Activated naive CD8-positive, alpha-beta T cell treated with anti-CD3 and anti-CD28 coated beads, Interleukin-2, amount 10 ng/mL, durations not matched to agents 7 days and 5 days (primary cell): ENCODE measurements at places on chromosomes 5 and 9.

GRCh38 chr5:50967563-50968355 is 301.3 kb downstream of the PARP8 start:
- no peak for DNase-seq

DNA sequence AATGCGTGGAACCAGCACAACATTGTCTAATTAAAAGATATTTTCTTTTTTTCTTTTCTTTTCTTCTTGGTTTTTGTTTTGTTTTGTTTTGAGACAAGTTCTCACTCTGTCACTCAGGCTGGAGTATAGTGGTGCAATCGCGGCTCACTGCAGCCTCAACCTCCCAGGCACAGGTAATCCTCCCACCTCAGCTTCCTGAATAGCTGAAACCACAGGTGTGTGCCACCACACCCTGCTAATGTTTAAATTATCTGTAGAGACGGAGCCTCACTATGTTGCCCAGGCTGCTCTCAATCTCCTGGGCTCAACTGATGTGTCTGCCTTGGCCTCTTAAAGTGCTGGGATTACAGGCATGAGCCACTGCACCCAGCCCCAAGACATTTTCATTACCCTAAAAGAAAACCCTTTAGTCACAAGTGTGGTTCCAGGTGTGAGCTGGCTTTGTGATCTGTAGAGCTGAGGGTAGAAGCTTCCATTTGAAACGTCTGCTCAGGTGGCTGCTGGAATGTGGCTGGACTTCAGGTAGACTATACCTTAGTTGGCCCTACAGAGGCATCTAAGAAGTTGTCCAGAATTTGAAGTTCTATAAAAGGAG is 19.1 kb upstream of the NEK6 start:
- DNase-seq: peak; percentile 34

DNA sequence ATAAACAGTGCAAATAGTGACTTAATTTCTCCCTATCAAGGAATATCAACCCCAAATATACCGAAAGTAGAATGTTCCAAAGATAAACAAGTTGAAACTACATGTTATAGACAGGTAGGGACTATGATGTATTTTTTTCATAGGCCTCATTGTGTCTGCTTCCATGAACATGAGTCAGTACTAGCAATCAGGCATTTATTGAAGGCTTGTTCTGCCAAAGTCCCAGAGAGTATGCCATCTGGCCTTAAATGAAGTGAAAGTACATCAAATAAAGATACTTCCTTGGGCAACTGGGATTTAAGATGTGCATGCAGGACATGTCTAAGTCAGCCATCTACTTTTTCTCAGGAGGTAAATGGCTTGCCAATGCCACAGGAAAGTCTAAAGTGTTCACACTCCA is 6.5 kb downstream of the GHR start:
- no peak for DNase-seq

GRCh38 chr9:88396836-88397577 is 8.8 kb downstream of the SPIN1 start:
- DNase-seq: no peak

GRCh38 chr9:126973651-126974529 is 59.3 kb downstream of the RALGPS1 start:
- DNase-seq: no peak

DNA sequence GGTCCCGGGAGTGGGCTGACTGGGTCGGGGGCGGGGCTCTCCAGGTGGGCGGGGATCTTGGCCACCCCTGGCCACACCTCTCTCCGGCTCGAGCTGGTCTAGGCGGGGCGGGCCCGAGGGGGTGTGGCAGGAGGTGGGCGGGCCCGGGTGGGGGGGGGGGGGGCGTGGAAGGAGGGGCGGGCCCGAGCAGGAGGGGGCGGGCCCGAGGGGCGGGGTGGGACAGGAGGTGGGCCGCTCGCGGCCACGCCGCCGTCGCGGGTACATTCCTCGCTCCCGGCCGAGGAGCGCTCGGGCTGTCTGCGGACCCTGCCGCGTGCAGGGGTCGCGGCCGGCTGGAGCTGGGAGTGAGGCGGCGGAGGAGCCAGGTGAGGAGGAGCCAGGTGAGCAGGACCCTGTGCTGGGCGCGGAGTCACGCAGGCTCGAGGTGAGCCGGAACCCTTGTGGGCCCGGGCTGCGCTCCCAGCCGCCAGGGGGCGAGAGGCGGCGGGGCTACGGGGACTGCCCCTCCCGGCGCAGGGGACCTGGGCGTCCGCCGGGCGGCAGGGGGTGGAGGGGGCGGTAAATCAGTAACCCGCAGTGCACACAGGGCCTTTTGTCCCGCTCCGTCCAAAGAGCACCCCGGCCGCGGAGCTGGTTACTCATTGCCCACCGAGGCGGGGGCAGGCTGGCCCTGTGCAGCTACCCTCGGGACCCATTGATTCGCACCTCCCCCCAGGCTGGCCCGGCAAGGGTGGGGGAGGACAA is at the start of gene FGFR4:
Gene FGFR4, plus strand, starts transcription at position 262 of the 744 bp plus-strand sequence. CDS start 2,688 bp downstream, outside the sequence.
- DNase-seq: peak; percentile 80

DNA sequence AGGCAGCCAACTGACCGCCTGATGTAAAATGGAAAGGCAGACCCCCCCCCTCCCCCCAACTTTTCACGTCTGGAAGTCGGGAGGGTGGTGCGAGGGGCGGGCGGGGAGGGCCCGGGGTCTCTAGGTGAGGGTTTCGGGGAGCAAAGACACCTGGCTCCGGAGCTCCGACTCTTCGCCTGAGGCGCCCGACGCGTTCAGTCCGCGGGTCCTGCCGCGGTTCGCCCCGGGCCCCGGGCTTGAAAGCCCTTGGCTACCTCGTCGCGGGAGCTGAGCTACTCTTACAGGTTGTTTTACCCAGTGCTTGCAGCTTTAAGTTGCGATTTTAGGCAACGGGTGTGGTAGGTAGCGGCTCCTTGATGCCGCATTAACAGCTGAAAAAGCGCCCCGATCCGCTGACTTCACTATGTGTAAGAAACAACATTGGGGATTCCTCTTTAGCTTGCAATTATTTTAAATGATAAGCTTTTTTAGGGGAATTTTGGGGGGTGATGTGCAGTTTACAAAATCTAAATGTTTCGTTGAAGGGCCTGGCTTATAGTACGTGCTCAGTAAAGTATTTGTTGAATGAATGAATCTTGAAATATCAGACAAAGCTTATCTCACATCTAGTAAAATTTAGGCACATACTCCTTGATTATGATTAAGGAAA is 722 bp downstream of the CDC42SE2 start:
- peak; percentile 66 for DNase-seq

GRCh38 chr9:137158625-137159024 is 11.2 kb downstream of the LRRC26 start:
- DNase-seq: no peak

DNA sequence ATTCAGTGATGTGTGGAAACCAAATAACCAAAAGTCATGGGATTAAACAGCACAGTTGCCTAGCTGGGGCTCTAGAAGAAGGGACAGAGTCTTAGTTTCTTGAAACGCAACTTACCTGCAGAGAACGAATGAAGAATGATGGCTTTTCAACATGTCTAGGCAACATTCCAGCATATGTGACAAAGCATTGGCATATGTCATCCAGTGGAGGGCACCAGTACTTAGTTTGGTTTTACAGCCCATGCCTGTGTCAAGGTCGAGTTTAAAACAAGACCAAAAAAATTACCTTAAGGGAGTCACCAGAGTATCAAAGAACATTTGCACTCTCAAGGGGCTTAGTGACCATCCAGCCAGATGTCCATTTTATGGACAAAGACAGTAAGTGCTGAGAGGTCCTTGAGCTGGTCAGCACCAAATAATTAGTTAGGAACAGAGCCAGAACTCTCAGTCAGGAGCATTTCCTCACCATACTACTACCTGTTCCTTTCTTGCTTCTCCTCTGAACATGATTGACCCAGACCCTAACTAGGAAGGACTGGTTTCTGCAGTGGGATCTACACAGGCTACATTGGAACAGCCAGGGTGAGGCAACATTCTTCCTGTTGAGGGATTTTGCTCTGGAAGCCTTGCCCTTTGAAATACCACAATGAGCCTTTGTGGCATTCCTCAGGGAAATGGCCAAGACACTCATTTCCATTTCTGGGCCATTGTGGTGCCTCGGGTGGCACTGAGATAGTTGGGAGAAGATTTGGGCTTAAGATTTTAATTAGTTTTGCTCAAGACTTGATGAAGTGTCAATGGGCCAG is 75.4 kb upstream of the ANKH start:
- DNase-seq: no peak

DNA sequence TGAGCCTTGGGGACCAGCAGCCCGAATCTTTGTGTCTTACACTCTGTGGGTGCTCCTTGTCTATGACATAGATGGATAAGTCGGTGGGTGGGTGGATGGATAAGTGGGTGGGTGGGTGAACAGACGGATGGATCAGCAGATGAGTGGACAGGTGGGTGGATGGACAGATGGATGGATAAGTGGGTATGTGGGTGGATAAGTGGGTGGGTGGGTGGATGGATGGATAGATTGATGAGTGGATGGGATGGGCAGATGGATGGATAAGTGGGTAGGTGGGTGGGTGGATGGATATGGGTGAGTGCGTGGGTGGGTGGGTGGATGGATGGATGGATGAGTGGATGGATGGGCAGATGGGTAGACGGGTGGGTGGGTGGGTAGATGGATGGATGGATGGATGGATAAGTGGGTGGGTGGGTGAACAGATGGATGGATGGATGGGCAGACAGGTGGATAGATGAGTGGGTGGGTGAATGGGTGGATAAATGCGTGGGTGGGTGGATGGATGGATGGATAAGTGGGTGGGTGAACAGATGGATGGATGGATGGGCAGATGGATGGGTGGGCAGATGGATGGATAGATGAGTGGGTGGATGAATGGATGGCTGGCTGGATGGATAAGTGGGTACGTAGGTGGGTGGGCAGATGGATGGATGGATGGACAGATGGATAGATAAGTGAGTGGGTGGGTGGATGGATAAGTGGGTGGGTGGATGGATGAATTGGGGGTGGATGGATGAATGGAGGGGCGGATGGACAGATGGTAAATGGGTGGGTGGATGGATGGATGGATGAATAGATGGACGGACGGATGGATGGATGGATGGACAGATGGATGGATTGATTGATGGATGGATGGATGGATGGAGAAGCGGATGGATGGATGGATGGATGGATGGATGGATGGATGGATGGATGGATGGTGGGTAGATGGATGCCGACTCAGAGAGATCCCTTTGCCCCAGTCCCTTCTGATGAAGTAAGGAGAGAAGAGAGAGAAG is 121.2 kb downstream of the VAV2 start:
- DNase-seq: no peak

DNA sequence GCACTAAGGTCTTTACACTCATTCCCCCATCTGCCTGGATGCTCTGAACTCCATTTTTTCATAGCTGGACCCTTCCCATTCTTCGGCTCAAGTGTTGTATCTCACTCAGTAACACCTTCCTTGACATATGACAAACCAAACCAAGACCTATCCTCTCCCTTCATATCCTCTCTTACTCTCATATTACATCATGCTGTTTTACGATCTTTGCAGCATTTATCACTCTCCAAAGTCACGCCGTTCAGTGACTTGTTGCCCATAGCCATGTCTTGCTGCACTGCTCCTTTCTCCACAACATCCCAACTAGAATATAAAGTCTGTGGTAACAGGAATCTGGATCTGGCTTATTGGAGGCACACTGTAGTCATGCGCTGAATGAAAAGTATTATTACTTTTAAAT is 923.6 kb upstream of the DMAC1 start:
- DNase-seq: no peak

DNA sequence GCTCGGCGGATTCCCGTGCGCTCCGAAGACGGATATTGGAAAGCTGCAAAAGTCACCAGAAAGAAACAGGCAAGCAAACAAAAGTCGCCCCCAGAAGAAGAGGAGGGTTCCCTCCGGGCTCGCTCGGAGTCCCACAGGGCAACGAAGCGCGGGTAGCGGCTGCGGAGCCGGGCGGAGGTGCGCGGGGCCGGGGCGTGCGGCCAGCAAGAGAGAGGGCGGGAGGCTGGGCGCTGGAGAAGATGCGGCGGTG is at the start of gene FBN2:
Gene FBN2, minus strand, starts transcription at position 246 of the 250 bp plus-strand sequence. CDS start 642 bp downstream, outside the sequence.
- DNase-seq: peak; percentile 26

GRCh38 chr9:2013743-2014475 is 1.2 kb upstream of the SMARCA2 start:
- DNase-seq: no peak

GRCh38 chr5:169301386-169301934 is 521 bp upstream of the SLIT3 start:
- no peak for DNase-seq

DNA sequence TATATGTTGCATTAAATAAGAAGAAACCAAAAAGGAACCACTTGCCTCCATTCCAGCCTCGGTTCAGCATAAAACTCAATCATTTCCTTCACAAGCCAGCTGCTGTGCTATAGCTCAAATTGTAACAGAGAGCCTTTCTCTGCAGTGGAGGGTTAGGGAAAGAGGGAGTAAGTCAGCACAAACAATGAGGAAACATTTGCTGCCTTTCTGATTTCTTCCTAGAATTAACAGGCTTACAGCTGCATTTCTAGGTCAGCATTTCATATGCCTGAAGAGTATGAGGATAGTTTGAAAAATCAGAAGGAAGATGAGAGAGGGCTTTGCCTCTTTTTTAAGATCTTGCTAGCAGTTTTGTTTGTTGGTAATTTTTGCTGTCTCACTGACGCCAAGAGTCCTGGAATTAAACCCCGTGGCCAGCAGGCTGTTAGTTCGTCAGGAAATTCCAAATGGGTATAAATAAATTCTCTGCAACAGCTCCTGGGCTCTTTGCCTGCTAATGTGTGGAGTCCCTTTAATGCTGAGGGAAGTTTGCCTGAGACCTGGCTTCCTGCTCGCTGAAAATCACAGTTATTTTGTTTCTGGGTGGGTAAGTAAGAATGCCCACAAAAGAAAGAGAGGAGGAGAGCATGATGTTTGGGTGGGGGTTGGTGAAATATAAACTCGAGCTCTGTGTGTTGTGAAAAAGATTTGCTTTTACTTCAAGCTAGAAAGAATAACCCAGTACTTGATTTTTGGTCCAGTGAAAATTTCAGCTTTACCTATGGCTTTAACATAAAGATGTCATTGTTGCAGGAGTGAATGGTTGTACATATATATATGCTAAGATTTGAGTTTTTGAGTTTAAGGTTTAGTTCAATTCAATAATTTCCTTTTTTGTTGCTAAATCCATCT is 148.1 kb upstream of the DMRT1 start:
- no peak for DNase-seq

DNA sequence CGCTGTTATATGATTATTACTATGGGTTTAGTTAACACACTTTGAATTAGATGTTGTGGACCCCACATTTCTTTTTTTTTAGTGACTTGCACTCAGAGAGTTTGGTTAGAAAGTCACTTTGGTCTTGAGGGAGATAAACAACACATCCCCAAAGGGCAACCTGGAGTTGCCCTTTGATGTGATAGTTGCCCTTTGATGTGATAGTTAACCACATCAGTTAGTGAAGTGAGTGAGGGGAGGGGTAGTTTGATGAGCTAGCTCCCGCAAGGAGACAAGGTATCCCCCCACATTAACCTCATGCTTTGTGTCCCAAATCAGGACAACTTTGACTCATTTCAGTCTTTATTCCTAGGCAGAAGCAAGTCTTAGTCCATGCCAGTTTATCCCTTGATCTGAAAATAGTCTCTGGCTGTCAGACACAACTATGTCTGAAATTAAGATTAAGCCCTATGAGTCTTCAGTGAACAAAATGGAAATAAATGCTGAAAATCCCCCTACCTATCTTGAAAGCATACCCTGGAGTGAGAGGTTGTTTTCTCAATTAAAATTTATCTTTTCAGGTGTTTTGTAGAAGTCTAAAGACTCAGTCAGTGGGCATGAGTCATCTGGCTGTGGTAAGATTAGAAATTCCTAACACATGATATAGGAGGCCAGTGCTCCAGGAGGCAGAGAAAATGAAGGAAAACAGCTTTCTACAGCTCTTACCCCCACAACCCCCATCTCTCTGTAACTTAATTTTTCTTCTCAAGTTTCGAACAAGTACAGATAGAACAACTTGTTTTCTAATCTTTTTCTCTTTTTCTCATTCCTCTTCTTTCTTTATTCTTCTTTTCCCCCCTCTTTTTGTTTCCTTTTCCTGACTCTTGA is 208.9 kb upstream of the DMRTA1 start:
- DNase-seq: no peak
